ENCODE measurements at places on chromosomes 2 and 18.

GRCh38 chr2:205880048-205880447, 197.7 kb downstream of the NRP2 start:
- no peak for DNase-seq

GRCh38 chr18:54089749-54090459, 134.6 kb downstream of the MBD2 start:
- no peak for DNase-seq

DNA sequence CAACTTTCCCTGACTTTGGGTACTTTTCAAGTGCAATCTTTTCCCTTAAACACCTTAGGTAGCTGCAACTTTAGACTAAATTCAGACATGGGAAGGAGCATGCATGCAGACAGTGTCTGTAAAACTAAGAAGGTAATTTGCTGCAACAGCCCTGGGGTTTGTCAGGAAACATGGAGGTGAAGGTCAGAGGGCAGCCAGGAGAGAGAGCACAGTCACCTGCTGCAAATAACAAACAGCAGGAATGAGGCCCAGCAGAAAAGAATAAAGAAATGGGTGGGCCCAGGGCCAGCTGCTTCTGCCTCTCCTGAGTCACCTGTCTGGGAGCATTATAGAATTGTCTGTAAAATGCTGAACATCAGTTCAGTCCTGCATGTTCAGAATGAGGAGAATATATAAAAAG, 35.2 kb downstream of the MTHFD2 start:
- no peak for DNase-seq

- no peak for DNase-seq
Observed at GRCh38 chr2:69149631-69150215, 136.7 kb downstream of the ANTXR1 start.

DNA sequence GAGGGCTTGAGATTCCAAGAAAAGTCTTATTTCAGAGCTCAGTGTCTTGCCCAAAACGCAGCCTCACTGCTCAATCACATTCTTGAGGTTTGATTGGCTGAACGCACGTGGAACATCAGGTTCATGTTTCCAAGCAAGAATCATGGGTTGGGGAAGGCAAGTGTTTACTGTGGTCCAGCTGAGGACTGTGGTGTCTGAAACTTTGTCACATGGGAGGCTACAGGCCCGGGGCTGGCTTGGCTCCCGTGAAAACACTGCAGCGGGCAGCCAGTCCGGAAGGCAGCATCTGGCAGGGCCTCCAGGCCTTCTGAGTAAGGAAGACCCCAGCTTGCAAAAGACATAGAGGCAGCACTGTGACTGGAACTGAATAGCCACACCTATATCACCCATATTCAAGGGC, 84.7 kb downstream of the POLR1A start:
- no peak for DNase-seq

DNA sequence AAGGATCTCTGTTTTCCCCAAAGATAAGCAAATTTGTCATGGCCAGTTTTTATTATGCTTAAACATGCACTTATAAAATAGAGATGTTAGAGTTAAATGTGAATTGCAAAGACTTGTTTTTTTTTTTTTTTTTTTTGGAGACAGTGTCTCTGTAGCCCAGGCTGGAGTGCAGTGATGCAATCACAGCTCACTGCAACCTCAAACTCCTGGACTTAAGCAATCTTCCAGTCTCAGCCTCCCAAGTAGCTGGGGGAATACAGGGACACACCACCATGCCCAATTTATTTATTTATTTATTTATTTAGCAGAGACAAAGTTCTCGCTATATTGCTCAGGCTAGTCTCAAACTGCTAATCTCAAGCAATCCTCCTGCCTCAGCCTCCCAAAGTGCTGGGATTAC, 15.1 kb downstream of the PHOSPHO2 start:
- DNase-seq, result no peak

DNA sequence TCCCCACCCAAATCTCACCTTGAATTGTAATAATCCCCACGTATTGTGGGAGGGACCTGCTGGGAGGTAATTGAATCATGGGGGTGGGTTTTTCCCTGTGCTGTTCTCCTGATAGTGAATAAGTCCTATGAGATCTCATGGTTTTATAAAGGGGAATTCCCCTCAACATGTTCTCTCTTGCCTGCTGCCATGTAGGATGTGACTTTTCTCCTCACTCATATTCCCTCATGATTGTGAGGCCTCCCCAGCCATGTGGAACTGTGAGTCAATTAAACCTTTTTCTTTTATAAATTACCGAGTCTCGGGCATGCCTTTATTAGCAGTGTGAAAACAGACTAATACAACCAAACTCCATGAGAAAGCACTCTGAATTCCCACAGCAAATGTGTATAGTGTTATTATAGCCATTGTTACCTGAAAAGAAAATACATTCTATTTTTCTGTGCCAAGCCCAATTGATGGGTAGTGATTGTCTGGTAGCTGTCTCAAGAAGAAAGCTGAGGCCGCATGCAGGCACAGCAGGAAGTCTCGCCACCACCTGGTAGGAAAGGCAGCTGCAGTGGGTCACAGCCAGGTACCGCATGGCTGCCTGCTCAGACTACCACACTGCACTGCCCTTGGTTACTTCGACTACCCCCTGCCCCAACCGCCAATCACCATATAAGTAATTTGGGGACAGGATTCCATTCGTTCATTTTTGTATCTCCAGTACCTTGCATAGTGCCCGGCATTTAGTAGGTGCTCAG, 10.3 kb upstream of the ZBTB7C start:
- DNase-seq, result no peak

DNA sequence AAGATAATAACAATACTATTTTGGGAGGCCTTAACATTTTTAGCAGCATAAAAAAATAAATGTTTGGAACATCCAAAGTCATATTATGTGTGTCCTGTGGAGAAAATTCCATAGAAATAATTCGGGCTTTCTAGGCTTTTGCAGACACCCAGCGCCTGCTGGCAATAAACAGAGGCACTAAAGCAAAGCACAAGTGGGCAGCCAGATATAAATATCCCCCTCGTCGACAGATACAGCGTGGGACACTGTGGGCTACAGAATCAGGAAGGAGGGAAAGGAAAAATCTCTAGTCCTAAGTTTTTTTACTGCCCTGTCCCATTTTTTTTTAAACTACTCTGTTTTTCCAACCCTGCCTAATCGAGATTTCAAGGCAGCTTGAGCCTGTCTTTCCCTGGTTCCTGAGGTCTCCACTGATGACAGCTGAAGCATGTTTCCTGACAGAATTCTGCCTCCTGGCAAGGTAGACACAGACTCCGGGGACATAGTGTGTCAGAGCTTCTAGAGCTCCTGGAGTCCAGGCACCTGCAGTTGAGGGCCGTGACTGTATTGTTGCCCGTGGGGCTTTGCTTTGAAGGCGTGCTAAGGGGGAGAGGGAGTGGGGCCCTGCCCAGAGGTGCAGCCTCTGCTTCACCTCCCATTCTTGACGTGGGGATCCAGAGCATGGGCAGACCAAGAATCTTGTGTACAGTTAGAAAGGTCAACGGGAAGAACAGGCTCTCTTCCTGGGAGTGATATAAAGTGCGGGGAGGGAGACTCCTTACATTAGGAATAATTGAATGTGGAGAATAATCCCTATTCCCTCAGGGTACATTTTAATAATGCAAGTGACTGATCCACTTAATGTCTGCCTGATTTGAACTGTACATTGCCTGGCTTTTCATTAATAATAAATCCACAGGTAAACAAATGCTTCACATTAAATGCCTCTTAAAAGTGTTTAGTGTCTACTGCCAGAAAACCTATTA, 232.3 kb downstream of the DCC start:
- DNase-seq, result no peak

GRCh38 chr18:10682368-10682714, 156.5 kb downstream of the NAPG start:
- DNase-seq, result no peak

GRCh38 chr18:697012-697411, 15.4 kb downstream of the ENOSF1 start:
- DNase-seq, result no peak

DNA sequence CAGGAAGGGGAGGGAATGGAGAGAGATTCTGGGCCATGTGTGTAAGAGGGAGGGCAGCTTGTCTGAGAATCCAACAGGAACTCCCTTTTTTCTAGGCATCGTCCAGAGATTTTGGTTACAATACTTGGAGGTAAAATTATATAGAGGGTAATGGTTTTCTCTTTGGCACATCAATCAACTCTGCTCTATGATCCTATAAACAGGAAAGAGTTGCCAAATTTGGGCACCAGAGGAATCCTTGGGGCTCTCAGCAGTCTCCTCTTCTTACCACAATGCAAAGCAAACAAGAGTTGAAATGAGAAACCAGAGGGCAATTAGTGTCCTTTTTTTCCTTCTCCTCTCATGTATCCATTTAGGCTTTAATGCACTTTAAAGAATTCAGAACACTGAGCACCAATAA, 243.4 kb downstream of the SLC8A1 start:
- DNase-seq, result no peak

DNA sequence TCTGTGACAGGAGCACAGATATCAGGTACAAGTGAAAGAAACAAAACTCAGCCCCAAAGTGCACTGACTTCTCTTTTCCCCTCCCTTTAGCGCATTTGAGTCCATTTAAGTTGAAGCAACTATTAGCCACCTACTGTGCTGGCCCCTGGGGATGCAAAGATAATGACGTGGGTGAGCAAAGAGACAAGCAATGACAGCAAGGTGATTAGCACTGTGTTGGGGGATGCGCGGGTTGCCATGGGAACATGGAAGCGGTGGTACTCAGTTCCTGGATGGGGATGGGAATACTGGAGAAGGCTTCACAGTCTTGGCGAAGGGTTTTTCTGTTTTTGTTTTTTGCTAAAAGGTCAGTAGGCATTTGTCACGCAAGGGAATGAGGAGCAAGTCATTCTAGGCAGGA, 205.8 kb downstream of the LDLRAD4 start:
- DNase-seq, result no peak

- no peak for DNase-seq
Observed at GRCh38 chr2:20185176-20186022, 39.5 kb downstream of the SDC1 start.

DNA sequence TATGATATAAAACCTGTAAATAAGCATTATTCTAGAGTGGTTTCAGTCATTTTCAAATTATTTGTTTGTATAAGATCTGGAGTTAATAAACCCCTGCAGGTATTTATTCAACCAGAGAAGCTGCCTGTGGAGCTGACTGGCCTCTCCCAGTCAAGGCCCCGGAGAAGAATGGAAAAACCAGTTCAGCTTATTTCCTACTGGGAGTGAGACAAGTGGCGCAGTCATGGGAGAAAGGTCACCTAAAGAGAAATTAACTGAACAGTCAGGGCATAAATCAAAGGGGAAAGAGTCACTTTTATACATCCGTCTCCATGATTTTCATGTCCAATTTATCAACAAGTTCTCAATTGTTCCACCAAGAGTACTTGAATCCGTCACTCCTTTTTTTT, 240.9 kb downstream of the RNF152 start:
- no peak for DNase-seq

GRCh38 chr2:235521844-235522243, 28.0 kb downstream of the AGAP1 start:
- DNase-seq, result no peak

DNA sequence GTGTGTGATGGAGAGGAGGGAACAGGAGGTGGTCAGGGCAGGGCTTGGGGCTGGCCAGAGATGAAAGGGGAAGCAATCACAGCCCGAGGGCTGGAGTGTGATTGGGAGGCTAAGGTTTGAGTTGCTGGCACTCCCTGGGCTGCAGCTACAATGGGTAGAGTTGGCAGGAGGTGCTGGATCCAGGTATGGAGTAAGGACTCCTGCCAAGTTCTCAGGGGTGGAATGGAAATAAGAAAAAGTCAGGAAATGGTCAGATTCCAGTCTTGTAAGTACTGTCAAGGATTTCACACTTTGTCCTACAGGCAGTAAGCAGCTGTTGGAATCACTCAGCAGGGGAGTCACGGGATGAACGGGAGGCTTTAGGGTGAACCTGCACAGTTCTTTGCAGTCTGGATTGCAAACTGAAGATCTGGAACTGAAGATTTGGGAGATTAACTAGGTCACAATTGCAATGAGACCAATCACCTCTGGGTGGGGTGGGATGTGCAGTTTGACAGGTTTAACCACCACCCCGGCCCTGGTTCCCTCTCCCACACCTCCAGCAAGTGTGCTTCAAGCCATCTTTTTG, 10.9 kb upstream of the INPP5D start:
- DNase-seq, result no peak

- no peak for DNase-seq
Observed at GRCh38 chr2:183993052-183993451, 605.3 kb upstream of the ZNF804A start.

- DNase-seq, result no peak
Observed at GRCh38 chr18:56835331-56835730, 184.2 kb downstream of the WDR7 start.

DNA sequence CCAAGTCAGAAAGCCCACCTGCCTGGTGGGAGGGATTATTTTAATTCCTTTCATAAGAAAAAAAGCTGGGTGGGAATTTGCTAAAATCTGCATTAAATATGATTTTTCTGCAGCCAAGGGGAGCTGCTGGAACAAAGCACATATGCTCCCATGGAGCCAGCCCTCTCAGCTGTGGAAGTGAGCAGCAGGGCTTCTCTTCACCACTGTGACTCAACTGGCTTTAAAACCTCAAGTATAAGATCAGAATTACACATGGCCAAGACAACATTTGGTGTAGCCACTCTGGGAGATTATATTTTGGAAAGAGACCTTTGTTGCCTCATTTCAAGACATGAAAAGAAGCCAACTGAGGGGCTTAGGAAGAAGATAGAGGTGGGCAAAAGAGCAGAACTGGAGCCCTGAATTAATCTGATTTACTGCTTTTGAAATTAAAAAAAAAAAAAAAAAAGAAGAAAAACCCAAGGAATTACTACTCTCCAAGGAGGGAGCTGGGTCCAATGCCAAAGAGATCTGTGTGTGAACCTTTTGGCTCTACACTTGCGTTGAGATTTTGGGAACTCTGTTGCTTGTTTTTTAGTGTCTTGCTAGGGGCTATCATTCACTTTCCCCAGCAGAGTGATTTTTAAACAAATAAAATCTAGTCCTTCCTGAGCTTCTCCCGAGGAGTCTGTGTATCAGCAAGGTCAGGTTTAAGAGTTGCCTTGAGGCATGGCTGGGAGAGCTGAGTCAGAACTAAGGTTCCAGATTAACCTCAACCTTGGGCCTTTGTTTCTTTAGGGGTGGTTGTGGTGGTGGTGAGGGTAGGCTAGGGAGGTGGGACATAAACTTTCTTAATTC, 6.0 kb downstream of the LHCGR start:
- DNase-seq, result no peak

DNA sequence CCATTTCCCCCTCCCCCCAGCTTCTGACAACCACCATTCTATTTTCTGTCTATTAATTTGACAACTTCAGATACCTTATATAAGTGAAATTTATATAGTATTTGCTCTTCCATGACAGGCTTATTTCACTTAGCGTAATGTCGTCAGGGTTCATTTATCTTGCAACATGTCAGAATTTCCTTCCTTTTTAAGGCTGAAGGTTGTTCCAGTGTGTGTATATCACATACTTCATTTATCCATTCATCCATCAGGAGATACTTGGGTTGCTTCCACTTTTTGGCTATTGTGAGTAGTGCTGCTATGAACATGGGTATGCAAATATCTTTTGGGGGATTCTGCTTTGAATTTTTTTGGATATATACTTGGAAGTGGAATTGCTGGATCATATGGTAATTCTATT, 7.4 kb downstream of the BCL2L11 start:
- no peak for DNase-seq

DNA sequence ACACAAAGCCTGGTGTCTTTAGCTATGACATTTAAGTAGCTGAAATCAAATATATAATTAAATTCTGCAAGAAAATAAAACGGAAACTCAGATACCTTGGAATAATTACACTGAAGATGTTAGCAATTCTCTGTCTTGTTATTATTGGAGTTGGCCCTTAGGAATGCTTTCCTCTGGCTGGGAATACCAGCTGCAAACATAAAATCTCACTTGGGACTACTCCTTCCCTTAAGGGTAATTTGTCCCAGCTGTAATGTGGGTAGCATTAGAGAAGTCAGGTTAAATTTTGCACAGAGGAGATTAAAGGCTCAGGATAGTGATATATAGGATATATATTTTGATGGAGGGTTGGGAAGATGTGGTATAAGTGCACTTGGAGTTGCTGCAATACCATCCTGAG, 37.3 kb upstream of the GRP start:
- no peak for DNase-seq
